ENCODE measurements at places on chromosomes 4 and X.

GRCh38 chr4:40682290-40683101 lies 52.8 kb upstream of the RBM47 start:
- no peak for DNase-seq

DNA sequence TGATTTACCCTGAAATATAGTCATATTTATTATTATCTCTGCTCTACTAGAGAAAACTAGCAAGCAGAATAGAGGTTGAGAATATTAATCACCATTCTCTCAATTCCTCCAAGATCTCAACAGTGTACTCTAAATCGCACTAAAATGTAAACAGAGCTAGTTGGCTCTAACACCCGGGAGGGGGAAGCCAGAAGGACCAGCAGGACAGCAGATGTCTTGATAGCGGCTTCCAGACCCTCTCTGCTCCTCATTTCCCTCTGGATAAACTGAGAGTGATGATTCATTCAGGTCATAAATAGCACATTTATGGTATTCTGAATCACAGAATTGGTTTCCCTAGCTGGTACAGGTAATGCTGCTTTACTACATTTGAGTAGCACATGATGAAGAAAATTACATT lies 82.5 kb downstream of the TBC1D9 start:
- DNase-seq: no peak

- no peak for DNase-seq
Observed at GRCh38 chr4:140222171-140222570, 68.2 kb upstream of the MAML3 start.

- peak; percentile 43 for DNase-seq
Observed at GRCh38 chrX:84322083-84322827, 134.3 kb upstream of the RPS6KA6 start.

GRCh38 chrX:107576841-107577240 lies 51.5 kb upstream of the PRPS1 start:
- DNase-seq: no peak

DNA sequence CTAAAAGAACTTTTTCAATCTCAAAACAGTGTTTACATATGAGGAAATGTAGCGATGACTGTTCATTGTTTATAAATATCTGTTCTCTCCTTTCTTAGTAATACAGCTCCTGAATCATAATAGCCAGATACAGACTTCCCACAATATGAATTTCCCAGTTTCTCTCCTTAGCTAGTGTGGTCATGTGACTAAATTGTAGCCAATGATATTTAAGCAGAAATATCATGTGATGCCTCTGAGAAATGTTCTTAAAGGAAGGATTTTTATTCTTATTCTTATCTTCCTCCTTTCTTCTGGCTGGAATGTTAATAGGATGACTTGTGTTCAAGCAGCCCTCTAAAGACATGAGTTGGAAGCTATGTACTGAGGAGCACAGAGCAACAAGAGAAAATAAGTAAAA lies 383.7 kb upstream of the ATOH1 start:
- DNase-seq: no peak
